T-helper 2 cell (primary cell): ENCODE measurements at places on chromosomes 16 and 17.

DNA sequence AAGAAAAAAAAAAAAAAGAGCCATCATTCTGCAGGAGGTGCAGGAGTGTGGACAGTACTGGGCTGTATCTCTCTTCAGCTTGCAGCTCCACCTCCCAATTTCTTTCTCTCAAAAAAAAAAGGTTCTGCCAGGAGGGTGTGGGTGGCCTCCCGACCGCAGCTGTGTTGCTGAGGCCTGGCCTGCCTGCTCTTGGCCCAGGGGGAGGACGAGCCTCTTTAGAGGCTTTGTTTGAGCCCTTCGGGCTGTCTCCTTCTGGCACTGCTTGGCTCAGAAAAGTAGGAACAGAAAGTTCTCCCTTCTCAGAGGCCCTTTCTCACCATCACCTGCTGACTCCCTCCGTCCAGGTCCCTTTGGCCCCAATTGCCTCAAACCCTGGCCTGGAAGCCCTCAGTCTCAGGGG is 22.2 kb upstream of the C17orf107 start:
- no peak for DNase-seq

- no peak for DNase-seq
Measured at GRCh38 chr16:89534252-89534756, 26.1 kb downstream of the SPG7 start.

DNA sequence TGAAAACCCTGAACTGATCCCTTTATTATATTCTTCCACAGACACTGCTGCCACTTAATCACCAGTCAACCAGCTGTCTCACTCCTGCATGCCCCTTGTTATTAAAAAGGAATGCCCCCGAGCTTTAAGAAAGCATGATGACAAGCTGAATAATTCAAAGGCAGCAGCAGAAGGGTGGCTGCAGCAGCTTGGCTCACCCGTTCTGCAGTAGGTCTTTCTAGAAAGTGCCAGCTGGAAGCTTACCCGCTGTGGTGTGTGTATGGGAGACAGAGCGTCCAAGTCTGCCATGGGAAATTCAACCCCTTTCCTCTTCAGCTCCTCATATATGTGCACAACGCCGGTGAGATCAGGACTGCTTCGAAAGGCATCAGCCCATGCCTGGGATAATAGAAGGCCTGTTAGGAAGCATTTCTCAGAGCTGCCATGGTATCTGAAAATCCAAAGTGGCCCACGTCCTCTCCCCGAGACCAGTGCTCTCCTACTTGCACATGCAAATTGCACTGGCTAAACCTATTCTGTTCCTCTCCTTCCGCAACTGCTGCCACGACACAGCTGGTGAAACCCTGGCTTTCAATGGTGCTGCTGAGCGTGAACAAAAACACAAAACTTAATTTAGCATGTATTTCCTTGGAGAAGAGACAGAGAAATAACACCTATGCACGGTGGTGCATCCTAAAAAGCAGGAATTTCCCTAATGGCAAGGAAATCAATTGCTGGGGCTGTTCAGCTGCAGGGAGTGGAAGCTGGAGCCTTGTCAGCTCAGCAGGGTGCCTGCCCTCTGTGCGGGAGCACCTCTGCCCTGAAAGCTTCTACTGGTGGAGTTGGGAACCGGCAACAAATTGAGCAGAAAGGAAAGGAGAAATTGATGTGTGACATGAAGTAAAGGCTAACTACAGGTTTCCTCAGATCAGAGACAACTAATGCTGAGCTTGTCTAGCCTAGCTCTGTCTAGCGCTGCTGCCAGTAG is 47.9 kb upstream of the SREBF1 start:
- no peak for DNase-seq

GRCh38 chr17:76382803-76383545 is 1.4 kb upstream of the SPHK1 start:
- DNase-seq = peak; percentile 37

GRCh38 chr17:4368341-4368740 is 1.9 kb upstream of the UBE2G1 start:
- no peak for DNase-seq

DNA sequence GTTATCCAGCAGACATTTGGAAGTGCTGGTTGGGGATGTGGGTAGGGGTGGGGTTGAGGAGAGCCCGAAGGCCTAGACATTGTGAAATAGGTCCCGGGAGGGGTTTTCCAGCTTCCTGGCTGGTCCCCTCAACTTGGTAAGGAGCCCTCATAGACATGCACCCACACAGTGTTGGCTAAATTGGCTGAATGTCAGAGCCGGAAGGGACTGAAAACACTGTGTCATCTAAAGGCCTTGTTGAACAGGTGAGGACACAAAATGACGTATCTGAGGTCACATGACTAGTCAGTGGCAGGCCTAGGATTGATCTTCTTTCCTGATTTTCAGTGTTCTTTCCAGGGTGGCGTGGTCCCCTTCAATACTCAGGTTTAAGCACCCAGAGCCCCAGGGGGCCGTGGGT is 27.6 kb downstream of the ITGB3 start:
- DNase-seq = no peak

GRCh38 chr16:9602189-9602588 is 510.7 kb downstream of the HAPSTR1 start:
- no peak for DNase-seq

DNA sequence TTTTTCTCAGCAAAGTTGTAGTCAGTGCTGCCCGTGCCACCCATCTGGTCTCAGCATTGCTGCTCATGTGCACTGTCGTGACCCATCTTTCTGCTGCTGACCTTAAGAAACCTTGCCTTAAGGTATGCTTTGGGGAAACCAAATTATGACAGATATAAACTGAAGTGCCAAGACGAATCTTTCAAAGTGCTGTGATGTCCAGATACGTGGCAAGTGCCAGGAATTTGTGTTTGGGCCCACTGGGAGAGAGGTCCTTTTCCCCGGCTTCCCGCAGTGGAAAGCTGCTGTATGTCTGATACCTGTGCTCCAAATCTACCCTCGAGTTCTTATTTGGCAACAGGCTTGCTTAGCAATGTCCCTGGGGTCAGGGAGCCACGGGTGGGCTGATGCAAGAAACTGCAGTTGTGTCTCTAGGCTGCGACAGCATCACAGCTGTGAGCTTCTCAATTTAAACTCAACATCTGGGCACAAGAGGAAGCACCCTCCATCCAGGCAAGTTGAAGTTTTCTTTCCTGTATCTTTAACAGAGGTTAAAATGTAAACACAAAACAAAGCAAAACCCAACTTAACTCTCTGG is 30.3 kb upstream of the TOX3 start:
- no peak for DNase-seq

GRCh38 chr17:57908278-57908677 is 46.9 kb downstream of the CUEDC1 start:
- no peak for DNase-seq

DNA sequence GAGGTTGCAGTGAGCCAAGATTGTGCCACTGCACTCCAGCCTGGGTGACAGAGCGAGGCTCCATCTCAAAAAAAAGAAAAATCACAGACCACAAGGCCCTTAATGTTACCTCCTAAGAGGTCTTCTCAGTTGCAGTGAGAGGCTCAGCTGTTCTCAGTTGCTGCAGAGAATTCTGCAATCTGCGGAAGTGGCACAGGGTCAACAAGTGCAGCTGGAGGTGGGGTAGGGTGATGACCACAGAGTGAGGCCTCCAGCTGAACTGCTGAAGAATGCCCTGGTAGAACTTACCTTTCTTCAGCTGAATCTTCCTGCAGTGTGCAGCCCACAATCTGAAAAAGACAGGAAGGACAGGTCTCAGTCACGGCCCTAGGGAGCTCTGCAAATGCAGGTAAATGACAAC is 26.3 kb downstream of the CNTNAP1 start:
- DNase-seq = no peak

DNA sequence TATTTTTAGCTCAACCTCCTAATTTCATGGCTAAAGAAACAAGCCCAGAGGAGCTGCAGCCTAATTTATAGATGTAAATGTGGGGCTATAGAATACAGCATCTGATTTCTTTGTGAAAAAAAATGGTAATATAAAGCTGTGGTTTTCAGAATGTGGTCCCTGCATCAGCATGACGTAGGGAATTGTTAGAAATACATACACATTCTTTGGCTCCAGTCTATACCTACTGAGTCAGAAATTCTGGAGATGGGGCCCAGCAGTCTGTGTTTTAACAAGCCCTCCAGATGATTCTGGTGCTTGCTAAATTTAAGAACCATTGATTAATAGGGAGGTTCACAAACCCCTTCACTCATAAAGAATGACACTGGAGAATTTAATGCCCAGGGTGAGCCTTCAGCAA is 18.1 kb upstream of the MYH8 start:
- DNase-seq = no peak

- no peak for DNase-seq
Measured at GRCh38 chr17:80429356-80430275, 14.6 kb downstream of the ENDOV start.

DNA sequence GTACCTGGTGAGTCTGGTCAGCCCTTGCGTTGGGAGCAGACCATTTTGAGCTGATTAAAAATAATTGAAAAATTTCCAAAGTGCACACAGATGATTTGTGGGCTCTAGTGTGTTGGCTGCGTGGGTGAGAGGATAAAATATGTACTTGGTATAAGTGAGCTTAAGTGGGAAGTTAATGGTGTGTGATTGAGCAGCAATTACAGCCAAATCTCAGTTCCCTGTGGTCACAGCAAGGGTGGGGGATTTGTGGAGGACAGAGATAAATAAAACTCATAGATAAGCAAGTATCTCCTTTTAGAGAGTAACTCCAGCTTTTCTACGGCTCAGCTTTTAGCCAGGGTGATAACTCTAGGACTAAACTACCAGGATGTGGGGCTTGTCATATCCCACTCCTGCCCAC is 390.4 kb downstream of the UTP18 start:
- no peak for DNase-seq

- no peak for DNase-seq
Measured at GRCh38 chr16:53605831-53606400, 97.7 kb downstream of the RPGRIP1L start.

DNA sequence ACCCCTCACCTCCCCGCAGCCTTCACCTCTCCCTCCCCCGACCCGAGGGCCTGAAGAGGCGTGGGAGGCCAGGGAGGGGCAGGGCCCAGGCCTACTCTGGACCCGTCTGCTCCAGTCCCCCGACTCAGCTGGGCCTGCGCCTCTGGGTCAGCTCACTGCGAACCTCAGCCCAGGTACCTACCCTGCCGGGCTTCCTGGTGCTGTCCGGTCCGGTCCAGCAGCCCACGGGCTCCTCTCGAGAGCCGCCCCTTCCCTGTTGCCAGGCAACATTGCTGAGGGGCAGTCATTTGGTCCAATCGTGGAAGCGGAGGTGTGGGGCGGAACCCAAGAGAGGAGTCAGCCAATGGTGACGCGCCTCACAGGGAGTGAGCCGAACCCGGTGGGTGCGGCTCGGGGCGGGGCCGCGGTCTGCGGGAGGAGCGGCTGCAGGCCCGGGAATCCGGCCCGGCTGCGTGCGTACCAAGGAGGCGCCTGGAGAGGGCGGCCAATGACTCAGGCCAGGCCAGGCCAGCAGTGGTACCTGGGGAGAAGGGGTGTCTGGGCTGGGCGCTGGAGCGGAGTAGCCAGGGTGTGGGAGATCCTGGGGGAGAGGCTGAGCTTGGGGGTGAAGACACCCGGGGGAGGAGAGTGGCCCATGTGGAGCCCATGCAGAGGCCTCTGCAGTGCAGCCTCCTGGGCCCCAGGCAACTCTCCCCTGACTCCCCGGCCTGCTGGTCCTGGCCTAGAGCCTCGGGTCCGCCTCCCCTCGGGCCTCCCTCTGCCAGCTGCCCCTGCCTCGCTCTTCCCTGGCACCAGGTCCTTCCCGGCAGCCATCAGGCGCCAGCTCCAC is at the start of gene MEAK7:
MEAK7 (minus strand) TSS at position 240 of the 829 bp plus-strand sequence. CDS start 6,573 bp downstream, outside the sequence.
- DNase-seq = peak; percentile 95

GRCh38 chr17:1134634-1135324 is 45.0 kb downstream of the ABR start:
- DNase-seq = no peak

- no peak for DNase-seq
Measured at GRCh38 chr17:222172-222571, 40.7 kb upstream of the DOC2B start.

GRCh38 chr16:54068212-54068611 is 218.4 kb downstream of the IRX3 start:
- no peak for DNase-seq

- DNase-seq = no peak
Measured at GRCh38 chr16:85527042-85527766, 85.9 kb upstream of the GSE1 start.

DNA sequence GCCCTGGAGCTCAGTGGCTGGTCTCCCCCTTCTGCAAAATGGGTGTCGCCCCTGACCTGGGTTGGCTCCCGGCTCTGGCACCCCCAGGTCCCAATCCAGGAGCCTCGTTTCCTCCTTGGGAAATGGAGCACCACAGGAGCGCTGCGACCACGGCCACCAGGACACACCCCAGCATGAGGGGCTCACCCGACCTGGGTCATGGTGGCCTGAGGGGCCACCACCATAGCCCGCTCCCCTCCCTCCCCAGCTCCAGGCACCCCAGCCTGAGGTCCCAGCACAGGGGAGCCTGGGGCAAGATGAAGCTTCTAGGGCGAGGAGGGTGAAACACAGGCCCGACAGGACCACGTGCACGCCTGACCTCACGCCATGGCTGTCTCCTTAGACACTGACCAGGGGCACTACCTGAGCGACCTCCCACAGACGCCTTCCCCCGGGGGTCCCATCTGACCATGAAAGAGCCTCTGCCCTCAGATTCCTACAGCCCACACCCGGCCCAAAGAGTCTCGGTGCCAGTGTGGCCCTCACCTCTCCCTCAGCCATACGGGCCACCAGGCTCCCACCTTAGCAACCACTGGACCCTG is 11.8 kb downstream of the BCAR1 start:
- no peak for DNase-seq

DNA sequence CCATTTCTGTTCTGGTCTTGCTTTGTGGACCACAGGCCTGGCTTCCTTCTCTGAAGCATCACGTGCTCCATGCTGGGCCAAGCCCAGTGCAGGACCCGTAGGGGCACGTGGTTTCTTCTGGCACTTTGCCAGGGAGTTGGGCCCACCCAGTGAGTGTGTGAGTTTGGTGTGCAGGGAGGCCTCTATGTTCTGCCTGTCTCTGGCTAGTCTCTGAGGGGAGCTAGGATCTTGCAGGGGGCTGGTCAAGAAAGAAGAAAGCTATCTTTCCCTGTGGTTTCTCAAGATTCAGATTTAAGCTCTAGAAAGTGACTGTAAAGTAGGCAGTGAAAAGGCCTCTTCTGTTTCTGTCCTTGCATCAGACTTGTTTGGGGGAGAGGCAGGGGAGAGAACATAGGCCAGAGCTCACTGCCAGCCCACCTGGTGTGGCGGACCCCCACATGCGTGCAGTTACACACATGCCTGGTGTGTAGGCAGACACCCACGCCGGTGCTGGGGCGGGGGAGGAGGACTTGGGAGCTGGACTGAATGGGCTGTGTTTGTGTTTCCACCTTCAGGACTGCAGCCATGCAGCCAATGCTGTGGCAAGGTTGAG is 11.8 kb downstream of the LASP1 start:
- no peak for DNase-seq
